Psoas muscle (tissue), 8 donors: ENCODE measurements at places on chromosomes 2 and 18. TPM values are rescaled to one million over a fixed set of nuclear protein-coding genes. Genes with fewer than 3 reads are reported as not detected.

The SLC4A5 gene
- 0.27 TPM for polyA plus RNA-seq

The DSEL gene
- 0.82 TPM for polyA plus RNA-seq

The CCDC142 gene
- polyA plus RNA-seq: 2.5 TPM

DNA sequence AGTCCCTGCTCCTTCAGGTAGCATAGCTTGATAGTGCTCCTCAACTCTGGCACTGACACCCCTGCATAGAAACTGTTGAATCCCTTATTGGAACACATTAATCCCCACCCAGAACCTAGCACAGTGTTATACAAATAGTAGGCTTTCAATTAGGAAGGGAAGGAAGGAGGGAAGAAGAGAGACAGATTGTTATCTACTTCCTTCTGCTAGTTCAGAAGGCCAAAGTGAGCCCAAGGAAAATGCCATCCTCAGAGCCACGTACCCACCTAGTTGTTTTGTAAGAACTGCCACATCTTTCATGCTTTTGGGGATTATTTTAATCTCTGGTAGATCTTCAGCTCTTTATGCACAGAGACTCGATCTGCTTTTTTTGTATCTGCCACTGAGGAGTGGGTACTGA lies 75.1 kb downstream of the CLHC1 start:
- H3K4me1 ChIP-seq: peaks cover 20% of the 10 kb centered on the region
- no peaks in the 10 kb centered on the region for H3K36me3 ChIP-seq
- H3K4me3 ChIP-seq: no peak overlapping the region
- DNase-seq: no peak

DNA sequence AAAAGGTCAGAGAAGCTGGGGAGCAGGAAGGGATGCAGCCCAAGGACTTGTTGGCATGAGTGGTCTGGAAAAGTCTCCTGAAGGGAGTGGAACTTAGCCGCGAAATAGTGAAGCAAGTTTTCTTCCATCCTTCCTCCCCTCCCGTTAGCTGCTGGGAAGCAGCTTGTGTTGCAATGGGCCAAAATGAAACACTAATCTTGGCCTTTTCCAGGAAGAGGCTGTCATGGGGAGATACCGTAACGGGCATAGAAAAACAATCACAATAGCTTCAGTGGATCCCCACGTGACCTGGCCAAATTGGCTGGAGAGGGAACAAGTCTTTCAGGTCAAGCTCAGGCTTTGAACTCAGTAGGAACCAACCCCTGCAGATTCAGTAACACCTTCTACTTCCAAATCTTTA lies 49.3 kb downstream of the SEMA4F start:
- peak overlapping the region; percentile 70 for H3K27ac ChIP-seq
- H3K36me3 ChIP-seq: no peaks in the 10 kb centered on the region
- H3K4me3 ChIP-seq: no peak overlapping the region
- H3K27me3 ChIP-seq: no peaks in the 10 kb centered on the region
- no peak for DNase-seq
- peaks cover 40% of the 10 kb centered on the region for H3K4me1 ChIP-seq

DNA sequence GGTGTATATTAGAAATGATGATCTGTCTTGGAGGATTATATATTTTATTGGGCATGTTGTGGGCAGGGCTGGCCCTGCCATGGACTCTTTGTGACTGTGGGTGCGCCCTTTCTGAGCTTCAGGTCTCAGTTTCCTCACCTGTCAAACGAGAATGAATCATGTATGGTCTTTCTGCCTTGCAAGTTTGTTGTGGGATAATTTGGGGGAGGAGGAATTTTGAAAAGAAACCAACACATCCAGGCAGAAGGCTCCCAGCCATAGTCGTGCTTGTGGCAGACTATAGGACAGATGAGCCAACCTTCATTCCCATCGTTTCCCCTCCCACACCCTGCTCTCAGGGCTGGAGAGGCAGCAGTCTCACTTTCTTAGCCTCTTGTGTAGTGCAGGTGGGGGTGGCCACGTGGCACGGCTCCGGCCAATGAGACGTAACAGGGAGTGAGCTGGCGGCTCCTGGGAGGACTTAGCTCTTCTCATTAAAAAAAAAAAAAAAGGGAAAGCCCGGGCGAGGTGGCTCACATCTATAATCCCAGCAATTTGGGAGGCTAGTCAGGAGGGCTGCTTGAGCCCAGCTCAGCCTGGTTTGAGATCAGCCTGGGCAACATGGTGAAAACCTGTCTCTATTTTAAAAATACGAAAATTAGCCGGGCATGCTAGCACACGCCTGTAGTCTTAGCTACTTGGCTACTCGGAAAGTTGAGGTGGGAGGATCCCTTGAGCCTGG lies 63.1 kb downstream of the RHOB start:
- peaks cover 5% of the 10 kb centered on the region for H3K4me1 ChIP-seq
- no peaks in the 10 kb centered on the region for H3K36me3 ChIP-seq
- H3K27ac ChIP-seq: no peak overlapping the region
- no peaks in the 10 kb centered on the region for H3K27me3 ChIP-seq

- no peak overlapping the region for H3K4me3 ChIP-seq
- no peaks in the 10 kb centered on the region for H3K27me3 ChIP-seq
- peak overlapping the region; percentile 43 for H3K27ac ChIP-seq
Observed at GRCh38 chr2:54589340-54590215, 133.5 kb downstream of the SPTBN1 start.

- H3K4me1 ChIP-seq: peaks cover 3% of the 10 kb centered on the region
- peak overlapping the region; percentile 25 for H3K27ac ChIP-seq
- H3K27me3 ChIP-seq: no peaks in the 10 kb centered on the region
- H3K4me3 ChIP-seq: peak overlapping the region; percentile 32
- peaks cover 2% of the 10 kb centered on the region for H3K36me3 ChIP-seq
- DNase-seq: no peak
Observed at GRCh38 chr2:69798290-69798908, 31.1 kb upstream of the GMCL1 start.

DNA sequence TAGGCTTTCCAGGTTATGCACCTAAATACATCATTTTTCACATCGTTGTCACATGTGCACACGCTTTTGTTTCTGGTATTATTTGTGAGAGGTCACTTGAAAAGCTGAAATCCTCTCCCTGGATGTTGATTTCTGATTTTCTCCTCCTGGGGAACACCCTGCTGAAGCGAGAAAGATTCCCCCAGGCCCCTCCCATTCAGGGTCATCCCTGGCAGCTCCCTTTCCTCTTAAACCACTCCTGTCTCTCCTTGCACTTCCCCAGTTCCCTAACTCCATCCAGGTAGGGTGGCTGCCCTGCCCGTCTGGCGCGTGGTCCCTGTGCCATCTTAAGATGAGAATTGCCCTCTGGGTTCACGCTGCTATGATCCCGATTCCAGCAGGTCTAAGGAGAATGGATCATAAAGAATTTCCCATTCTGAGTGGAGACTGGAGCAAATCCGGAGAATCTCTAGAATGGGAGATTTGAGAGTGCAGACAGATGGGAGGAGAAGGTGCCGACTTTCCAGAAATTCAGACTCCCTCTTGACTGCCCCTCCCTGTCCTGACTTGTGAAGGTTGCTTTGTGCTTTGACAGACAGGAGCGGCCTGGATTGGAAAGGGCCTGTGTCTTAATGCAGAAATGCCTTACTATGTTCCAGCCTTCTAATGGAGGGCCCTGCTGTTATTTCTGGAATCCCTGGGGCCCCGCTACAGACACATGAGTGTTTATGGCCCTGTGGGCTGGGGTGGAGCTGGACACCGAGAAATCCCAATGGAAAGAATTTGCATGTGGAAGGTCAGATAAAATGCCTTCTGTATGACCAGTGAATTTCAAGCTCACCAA lies 1.3 kb upstream of the YWHAQ start:
- no peaks in the 10 kb centered on the region for H3K36me3 ChIP-seq
- H3K27ac ChIP-seq: peak overlapping the region; percentile 96
- no peak overlapping the region for H3K4me3 ChIP-seq
- no peak for DNase-seq
- no peaks in the 10 kb centered on the region for H3K27me3 ChIP-seq
- peaks cover 32% of the 10 kb centered on the region for H3K4me1 ChIP-seq

DNA sequence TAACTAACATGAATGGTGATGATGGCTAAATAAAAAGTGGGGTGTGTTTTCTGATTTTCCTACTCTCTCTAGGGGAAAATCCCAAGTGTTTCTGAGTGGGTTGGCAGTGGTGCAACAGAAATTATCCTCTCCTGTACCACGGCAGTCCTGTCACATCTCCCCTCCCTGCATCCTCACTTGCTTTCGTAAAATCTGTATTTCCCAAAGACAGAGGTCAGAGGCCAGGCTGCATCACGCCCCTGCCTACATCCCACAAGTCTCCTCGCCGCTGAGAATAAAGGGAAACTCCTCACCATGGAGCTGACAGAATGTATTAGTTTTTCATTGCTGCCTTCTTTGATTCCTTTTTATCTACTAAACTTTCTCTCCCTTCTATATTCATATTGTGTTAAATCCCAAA lies 13.1 kb downstream of the FBLN7 start:
- no peak for DNase-seq
- no peaks in the 10 kb centered on the region for H3K36me3 ChIP-seq
- no peak overlapping the region for H3K4me3 ChIP-seq

- H3K36me3 ChIP-seq: no peaks in the 10 kb centered on the region
- peak overlapping the region; percentile 69 for H3K27ac ChIP-seq
- DNase-seq: no peak
- H3K4me1 ChIP-seq: no peaks in the 10 kb centered on the region
- H3K27me3 ChIP-seq: no peaks in the 10 kb centered on the region
- H3K4me3 ChIP-seq: no peak overlapping the region
Observed at GRCh38 chr2:24856791-24857211, 63.2 kb downstream of the ADCY3 start.

GRCh38 chr2:196409376-196409775 lies 230.1 kb upstream of the CCDC150 start:
- no peak overlapping the region for H3K4me3 ChIP-seq
- no peaks in the 10 kb centered on the region for H3K4me1 ChIP-seq
- H3K27ac ChIP-seq: no peak overlapping the region
- no peak for DNase-seq

DNA sequence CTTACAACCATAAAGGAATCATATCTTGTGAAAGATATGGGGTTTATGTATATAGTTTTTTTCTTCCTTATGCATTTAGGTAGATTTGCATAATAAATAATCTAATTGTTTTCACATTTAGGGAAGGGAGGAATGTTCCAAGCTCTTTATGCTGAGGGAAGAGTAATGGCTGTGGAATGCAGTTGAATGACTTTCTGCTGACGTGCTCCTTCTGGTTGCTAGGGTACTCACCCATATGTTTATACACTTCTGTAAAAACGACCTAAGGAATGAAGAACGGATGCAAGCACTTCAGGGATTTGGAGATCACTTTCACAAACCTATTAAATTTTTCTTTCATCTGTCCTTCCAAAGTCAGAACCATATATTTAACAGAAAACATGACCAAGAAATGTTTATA lies 29.2 kb upstream of the PPP4R1 start:
- H3K4me3 ChIP-seq: no peak overlapping the region
- no peak overlapping the region for H3K27ac ChIP-seq
- no peaks in the 10 kb centered on the region for H3K27me3 ChIP-seq

DNA sequence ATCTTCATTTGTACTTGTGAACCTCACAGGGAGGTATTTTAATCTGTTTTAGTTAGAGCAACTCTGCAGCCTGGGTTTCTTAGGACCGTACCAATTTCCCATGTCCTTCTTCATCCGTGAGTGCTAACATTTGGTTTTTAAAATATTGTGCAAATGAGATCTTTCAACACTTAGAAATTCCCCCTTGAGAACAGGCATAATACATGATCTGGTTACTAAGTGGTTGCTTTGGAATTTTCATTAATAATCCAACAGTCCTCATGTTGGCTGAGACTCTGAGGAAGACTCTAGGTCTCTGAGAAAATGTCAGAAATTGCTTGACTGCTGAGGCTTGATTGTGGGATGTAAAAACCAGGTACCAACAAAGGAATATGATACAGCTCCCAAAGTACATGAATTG lies 125.6 kb upstream of the CDCA7 start:
- no peak overlapping the region for H3K4me3 ChIP-seq
- peak overlapping the region; percentile 17 for H3K27ac ChIP-seq
- H3K27me3 ChIP-seq: no peaks in the 10 kb centered on the region
- H3K36me3 ChIP-seq: peaks cover 7% of the 10 kb centered on the region
- DNase-seq: no peak

DNA sequence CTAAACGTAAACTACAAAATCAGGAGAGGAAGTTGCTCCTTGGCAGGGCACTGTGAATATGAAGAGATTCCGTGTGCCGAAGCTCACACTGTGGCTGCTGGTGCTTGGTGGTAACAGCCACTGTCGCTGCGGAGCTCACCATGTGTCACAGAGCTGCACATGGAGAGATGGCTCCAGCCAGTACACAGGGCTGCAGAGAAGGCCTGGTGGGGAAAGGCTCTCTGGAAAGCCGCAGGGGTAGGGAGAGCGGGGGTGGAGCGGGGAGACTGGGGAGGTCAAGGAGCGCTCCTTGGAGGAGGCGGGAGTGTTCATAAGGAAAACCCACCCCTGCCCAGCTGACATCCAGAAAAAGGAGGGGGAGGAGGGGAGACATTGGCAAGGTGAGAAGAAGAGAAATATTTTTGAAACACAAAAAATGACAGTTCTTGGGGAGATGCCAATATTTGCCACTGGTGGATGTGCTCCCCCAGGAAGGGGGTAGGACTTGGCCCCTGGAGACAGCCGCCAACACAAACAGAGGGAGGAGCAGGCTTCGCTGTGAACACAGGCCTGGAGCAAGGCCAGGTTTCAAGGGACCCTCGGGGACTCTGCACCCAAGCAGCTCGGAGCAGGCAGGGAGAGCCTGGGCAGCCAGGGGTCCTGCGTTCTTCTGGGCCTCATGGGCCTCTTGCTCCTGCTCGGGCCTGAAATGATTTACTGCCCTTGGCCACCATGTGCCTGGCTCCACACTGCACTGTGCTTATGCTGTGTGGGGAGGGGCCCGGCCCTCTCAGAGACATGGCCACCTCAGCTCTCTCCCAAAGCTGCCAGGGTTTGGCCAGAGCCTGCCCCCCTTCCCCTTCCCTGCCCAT lies 102.6 kb upstream of the GLI2 start:
- no peaks in the 10 kb centered on the region for H3K4me1 ChIP-seq
- no peak for DNase-seq
- H3K27me3 ChIP-seq: no peaks in the 10 kb centered on the region
- no peaks in the 10 kb centered on the region for H3K36me3 ChIP-seq
- H3K27ac ChIP-seq: no peak overlapping the region

DNA sequence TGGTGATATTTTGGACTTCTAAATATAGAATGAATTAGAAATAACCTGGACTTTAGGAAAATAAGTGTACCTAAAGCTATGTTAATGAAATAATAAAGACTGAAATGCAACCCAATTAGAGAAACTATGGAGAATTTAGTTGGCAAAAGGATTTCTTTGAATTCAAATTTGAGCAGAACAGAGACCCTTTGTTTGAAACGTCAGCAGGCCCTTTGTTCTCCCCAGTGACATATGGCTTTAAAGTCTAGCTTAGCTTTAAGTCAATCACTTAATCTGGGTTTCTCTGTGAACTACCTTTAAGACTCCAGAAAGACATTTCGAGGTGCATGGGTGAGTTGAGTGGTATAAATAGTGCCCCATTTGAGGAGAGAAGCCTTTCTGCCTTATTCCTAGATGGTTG lies 130.5 kb upstream of the CREB1 start:
- no peaks in the 10 kb centered on the region for H3K4me1 ChIP-seq
- no peak for DNase-seq
- H3K27ac ChIP-seq: no peak overlapping the region
- no peaks in the 10 kb centered on the region for H3K27me3 ChIP-seq
- H3K4me3 ChIP-seq: no peak overlapping the region
- H3K36me3 ChIP-seq: no peaks in the 10 kb centered on the region

GRCh38 chr2:97751752-97752151 lies 38.4 kb downstream of the ZAP70 start:
- peaks cover 52% of the 10 kb centered on the region for H3K36me3 ChIP-seq
- no peaks in the 10 kb centered on the region for H3K27me3 ChIP-seq
- no peak overlapping the region for H3K4me3 ChIP-seq
- H3K27ac ChIP-seq: no peak overlapping the region
